PC-3 (cell line): ENCODE measurements at places on chromosomes 1 and 21. TPM values are rescaled to one million over a fixed set of nuclear protein-coding genes. Genes with fewer than 3 reads are reported as not detected.

GRCh38 chr21:42343101-42343500 is 7.7 kb downstream of the TFF2 start:
- no peak for DNase-seq

DNA sequence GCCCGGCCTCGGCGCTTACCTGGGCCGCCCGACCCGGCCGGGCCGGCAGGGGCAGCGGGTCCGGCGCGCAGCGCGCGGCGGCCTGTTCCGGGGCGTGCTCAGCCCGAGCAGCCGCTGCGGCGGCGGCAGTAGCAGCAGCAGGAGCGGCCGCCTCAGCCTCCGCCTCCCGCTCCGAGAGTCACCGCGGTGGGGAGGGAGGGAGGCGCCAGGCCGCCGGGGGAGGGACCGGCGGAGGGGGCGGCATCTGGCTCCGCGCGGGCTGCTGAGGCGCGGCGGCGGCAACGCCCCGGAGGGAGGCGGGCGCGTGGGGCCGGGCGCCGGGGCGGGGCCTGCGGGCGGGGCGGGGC is at the start of gene CTNNBIP1:
TSS of gene CTNNBIP1 (minus strand) at position 194 of the 347 bp plus-strand sequence. CDS start 38,205 bp downstream, outside the sequence.
- DNase-seq: no peak

GRCh38 chr1:201565771-201566528 is 27.0 kb downstream of the NAV1 start:
- DNase-seq: no peak

DNA sequence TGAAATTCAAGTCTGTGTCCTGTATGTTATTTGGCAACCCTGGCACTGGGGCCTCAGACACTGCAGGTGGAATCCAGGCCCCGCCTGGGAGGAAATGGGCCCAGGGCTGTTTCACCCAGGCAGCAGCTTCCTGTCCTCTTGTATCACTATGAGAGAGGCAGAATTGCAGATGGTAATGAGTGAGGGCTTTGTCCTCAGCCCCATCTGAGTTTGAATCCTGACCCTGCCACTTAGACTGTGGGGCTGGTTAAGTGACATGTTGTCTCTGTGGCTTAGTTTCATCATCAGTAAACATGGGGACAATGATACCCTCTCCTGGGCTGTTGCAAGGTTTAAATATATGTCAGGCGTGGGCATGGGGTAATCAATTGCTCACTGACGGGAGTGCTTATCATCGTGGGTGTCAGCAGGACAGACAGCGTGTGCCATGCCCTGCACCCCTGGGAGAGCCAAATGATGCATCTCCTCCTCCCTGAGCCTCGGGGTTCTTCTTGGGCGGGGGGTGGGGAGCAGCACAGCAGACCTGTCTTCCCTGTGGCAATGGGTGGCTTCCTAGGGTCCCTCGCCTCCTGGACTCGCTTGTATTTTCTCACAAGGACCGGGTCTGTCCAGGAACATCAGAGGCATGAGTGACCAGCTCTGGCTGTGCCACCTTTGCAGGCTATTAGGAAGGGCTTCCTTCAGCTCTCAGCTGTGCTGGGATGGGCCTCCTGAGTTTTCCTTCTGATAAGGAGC is 42.1 kb downstream of the ARHGEF10L start:
- no peak for DNase-seq

CDA gene
- 30.3 and 36.3 TPM in 2 replicates for total RNA-seq

GJA8 gene
- not detected in 2 replicates for total RNA-seq

GJA4 gene
- not detected in 2 replicates for total RNA-seq

ZSWIM5 gene
- 1.4 and 1.6 TPM in 2 replicates for total RNA-seq
